ENCODE measurements at places on chromosomes 2 and 18.

DNA sequence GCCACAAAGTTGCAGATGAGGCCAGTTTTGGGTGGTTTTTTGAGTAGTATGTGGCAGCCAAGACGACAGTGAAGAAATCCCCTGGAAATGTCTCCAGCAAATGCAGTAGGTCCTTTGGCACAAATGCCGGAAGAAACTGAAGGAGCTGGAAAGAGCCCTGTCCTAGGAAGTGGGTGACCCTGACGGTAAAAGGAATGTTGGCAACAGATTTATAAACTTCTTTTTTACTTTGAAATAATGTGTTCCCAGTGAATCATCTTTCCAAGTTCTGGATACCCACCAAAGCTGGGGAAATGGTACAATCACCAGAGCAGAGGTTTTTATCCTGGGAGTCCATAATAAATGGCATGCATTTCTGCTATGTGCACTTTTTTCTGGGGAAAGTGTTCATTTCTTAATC lies 112.9 kb downstream of the CSRNP3 start:
- DNase-seq: no peak

- DNase-seq: no peak
These were observed 110.5 kb downstream of the ESCO1 start for GRCh38 chr18:21489919-21490495.

DNA sequence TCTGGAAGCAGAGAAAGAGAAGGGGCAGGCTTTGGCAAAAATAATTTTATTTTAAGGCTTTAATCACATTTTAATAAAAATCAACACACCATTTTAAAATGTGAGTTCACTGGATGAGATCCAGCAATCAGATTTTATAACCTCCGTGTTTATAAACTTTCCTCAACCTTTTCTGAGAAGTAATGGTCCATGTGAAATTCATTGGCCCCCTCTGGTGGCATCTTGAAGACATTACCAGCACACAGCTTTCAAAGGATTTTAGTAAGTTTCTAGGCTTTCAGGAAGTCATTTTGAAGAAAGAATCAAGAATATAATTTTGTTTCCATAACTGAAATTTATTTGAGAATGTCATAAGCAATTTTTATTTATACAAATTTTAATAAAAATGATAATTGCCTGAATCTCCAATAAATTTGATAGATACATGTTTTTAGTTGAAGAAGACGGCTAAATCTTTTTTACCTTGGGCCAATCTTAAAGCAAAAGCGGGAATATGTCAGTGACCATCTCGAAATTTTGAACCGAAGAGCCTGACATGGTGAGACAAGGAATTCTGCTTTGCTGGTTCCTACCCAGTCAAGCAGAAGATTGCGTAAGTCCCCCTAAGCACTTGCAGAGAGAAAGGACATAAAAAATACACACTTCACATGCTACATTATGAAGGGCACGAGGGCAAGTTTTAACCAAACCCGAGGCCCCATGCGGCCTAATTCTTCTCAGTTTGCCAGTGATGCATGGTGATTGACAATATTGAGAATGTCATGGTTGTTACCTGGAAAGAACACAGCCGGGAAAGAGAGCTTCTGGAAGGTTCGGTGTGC lies 128.4 kb upstream of the CBLN2 start:
- no peak for DNase-seq

DNA sequence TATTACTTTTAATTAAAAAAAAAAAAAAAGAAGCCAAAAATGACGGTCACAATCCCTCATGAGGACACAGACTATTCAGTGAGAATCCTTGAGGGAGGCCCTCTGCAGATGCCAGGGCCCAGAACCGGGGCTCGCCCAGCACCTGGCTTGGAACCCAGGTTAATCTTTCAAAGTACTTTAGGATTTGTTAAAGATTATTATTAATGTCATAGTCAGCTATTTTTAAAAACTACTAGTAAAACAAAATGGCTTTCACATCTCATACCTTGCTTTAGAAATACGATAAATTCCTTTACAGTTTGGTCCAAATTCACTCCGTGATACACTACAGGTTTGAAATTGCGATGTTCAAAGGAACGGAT lies 27.1 kb downstream of the C2orf76 start:
- no peak for DNase-seq

DNA sequence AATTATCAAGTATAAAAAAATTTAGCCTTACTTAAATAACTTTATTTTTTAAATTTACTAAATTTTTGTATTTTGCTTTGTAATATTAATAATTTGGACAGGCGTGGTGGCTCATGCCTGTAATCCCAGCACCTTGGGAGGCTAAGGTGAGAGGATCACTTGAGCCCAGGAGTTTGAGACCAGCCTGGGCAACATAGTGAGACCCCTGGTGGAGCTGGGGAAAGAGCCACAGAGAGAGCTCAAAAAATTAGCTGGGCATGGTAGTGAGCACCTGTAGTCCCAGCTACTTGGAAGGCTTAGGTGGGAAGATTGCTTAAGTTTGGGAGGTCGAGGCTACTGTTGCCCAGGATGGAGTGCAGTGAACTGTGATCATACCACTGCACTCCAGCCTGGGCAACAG lies 143.5 kb downstream of the B3GNT2 start:
- no peak for DNase-seq

GRCh38 chr18:49089049-49089448 lies 138.3 kb upstream of the SMAD7 start:
- no peak for DNase-seq

GRCh38 chr2:69114534-69114933 lies 101.6 kb downstream of the ANTXR1 start:
- DNase-seq: no peak

- DNase-seq: no peak
These were observed 213.6 kb upstream of the SP5 start for GRCh38 chr2:170501421-170502043.

DNA sequence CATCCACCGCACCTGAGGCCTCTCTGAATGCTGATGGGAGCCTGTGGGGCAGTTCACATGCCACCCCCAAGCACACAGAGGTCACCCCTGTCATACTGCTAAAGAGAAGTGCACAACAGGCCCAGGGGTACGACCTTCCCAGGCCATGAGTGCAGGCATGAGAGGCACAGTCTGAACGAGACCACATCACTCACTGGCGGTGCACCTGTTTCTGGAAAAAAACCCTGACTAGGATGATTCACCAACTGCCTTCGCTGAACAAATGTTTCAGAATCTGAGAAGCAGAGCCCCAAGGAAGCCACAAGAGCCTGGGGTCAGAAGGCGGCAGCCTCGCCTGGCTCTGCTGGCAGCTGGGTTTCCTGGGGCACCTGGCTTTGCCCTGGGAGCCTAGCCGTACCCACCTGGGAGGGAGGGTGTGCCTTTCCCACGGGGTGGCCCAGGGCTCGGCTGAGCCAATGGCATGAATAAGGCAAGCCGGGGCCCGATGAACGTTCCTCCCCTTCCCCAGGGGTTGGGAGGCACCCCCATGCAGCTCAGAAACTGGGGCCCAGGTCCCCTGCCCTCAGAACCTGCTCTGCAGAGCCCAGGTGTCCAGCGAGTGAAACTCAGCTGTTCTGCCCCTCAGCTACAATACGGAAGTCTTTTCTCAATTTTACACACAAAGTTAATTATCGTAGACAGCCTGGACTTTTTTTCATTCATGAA lies 73.8 kb downstream of the HDAC4 start:
- peak; percentile 60 for DNase-seq

DNA sequence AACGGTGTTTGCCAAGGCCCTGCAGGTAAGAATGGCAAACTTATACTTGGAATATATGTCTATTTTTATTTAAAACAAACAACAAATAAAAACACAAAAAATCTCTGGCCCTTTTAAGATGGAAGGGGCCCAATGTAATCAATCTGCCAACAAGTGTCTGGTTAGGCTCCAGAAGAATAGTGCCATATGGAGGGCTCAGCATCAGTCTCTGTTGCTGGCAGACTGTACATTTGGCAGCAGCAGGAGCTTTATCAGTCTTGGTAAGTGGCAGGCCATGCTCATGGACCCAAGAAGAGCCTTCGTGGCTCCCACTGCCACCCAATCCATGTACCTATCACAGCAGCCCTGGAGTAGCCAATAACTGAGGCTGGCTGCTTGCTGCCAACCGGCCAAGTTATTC lies 101.1 kb downstream of the GALNT3 start:
- no peak for DNase-seq

GRCh38 chr2:200338692-200339091 lies 32.2 kb downstream of the SPATS2L start:
- DNase-seq: no peak

DNA sequence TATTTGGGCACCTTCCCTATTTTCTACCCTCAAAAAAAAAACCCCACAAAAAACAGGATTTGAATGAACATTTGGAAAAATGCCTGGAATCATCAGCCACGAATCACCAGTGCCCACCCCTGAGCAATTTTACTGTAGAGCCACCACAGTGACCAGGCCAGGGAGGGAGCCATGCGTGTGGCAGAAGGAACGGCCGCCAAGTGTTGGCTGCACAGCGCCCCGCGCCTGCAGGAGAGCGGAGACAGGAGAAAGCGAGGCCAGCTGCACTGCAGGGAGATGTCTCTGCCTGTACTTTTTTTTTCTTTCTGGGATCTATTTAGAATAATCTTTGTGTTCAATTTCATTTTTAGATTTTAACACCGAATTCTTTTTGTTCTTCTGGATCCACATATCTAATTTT lies 269.3 kb upstream of the RAB12 start:
- DNase-seq: no peak

DNA sequence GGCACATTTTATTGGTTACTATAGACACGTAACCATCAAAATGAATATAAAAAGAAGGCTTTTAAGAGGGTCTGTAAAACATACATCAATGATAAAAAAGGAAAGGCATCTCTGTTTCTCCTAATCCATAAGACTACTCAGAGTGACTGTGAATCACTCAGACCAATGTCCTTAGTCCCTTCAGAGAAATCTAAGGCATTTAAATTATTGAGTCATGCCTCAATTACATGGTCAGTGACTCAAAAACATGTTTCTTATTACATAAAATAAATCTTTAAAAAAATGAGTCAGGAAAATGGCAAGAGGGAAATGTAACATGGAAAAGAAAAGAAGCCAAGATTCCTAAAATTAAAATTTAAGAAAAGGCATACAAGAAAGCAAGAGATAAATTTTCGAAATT lies 146.6 kb downstream of the ERBB4 start:
- no peak for DNase-seq

- DNase-seq: no peak
These were observed 93.2 kb downstream of the CABYR start for GRCh38 chr18:24231773-24232735.

- DNase-seq: no peak
These were observed 127.8 kb upstream of the NETO1 start for GRCh38 chr18:72995558-72995957.

GRCh38 chr2:108278631-108279030 lies 10.1 kb upstream of the SULT1C2 start:
- DNase-seq: no peak

- DNase-seq: no peak
These were observed 31.5 kb upstream of the HAAO start for GRCh38 chr2:42823744-42824453.

Measured in suprapubic skin (tissue), 4 donors.